SK-N-SH (cell line): ENCODE measurements at places on chromosomes 3 and 15. TPM values are rescaled to one million over a fixed set of nuclear protein-coding genes. Genes with fewer than 3 reads are reported as not detected.
A peak's percentile ranks its signal among the peaks of the same experiment; 100 is the strongest.

- DNase-seq, result no peak
Measured at GRCh38 chr15:101035611-101036010, 116.5 kb downstream of the LRRK1 start.

DNA sequence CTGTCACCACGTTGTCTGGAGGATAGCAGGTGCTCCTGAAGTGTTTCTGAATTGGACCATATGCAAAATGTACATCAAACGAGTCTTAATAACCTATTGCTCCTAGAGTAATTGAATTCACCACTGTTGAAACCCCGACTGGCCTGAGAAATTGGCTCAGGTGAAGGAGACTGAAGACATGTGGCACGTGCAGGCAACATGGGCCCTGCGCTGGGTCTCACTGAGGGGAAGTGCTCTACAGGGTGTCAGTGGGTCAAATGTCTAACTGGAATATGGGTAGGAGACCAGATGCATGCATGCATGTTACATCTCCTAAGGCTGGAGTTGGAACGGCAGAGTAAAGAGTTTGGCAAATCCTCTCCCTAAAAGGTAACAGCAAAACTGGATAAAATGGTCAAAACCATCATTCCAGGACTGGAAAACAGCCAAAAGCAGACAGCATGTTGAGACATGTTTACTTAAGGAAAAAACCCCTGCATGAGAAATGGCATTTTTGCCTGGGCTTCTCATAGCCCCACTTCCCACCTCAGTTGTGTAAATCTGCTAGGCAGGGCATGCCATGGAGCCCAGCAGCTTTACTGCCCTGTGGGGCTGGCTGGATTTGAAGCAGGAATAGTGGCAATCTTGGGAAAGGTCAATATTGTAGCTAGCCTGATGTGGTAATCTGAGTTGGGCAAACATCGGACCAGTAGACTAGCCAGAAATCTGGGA lies 131.3 kb downstream of the TJP1 start:
- no peak for DNase-seq

DNA sequence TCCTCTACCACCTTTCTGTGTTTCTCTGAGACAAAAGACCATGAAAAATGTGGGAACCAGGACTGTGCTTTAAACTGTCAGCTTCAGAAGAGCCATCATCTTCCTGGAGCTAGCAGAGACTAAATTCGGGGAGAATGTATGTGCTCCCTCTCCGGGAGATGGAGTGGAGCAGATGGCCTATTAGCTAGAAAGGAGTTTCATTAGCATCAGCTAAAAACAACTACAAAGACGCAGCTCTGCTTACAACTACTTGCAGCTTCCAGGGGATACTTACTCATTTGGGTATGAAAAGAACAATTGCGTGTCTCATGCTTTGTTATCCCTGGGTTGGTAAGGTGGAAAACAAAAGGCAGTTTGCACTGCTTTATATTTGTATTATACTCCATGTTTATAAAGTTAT lies 159.6 kb downstream of the MFSD1 start:
- no peak for DNase-seq

GRCh38 chr3:157631478-157631877 lies 128.3 kb upstream of the VEPH1 start:
- no peak for DNase-seq

DNA sequence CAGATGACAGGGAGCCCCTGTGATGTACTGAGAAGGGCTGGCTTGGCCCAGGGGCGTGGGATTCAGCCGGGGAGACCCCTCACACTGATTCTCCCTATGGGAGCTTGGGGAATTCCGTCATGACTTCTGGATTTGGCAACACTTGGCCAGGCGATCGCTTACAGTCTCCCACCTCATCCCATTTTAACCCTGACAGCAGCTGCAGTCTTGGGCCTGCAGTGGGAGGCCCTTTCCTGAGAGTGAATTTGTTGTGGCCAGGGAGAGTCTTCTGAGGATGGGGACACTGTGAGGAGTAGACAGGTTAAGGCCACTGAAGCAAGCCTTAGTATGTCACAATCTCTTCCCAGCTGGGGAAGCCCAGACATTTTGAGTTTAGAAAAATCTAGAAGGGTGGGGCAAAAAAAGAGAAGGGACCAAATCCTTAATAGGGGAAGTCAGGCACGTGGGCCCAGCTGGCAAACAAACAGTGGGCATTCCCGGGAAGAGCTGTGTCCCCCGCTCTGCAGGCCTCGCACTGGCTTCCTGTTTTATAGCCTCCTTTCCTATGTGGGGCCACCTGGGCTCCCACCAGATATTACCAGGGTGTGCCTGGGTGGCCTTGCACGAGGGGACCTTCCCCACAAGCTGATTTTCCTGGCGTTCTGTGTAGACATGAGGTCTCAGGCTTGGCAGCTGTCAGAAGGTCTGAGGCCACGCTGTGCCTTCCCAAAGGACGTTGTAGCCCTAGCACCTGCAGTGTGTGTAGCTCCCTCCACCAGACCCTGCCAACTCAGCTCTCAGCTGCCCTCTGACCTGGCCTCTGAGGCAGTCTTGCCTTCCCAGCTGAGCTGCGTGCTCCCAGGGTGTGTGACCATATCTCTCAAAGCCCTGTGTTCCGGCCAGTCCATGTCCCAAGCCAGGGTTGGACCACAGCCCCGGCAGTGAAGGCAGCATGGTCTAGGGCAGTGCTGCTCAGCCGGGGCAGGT lies 64.5 kb downstream of the FEM1B start:
- DNase-seq, result no peak

DNA sequence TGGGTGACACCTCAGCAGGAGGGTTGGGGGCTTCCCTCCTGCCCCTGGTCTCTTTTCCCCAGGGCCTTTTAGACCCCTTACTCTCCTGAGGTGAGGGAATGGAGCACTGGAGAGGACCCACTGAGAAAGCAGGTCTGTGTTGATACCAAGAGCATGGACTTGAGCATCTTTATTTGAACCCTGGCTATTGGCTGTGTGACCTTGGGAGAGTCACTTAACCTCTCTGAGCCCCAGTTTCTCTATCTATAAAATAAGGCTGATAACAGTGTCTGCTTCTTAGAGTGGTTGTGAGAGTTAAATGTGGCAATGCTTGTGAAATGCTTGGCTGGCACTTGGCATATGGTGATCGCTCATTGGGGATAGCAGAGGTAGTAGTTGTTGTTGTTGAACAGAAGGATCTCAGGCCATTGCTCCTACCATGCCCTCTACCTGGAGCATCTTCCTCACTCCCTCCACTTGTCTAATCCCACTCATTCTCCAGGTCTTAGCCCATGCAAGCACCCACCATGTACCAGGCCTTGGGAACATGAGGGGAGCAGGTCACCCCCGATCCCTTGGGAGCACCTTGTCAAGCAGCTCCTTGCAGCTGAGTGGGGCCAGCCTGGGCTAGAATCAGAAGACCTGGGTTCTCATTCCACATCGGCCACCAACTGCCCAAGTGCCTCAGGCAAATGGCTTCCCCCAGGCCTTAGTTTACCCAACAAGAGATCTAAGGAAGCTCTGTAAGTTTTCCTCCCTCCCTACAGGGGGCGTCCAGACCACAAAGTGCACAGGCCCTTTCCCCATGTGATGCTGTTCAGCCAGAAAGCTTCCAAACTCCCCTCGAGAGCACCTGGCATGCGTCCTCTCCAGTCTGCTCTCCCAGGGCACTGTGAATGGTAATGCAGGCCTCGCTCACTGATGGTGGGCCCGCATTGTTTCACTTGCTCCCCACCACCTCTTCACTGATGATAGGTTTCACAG lies 96.7 kb downstream of the LSM3 start:
- peak; percentile 43 for DNase-seq

DNA sequence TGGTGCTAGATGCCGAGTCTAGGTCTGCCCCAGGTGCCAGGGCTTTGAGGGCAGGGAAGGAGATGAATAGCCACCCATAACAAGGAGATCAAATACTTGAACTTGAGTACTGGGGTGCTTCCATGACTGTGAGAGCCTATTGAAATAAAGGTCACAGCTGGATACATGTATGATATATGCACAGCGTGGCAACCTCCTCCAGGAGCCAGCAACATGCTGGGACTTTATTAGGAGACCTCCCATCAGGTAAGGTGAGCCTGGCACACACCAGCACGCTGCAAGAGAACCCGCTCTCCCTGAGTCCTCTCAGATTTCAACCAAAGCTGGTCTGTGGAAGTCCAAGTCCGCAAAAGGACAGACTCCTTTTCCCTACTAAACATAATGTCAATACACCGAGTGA lies 10.5 kb upstream of the HES1 start:
- no peak for DNase-seq

GRCh38 chr3:178907081-178907480 lies 164.5 kb downstream of the ZMAT3 start:
- no peak for DNase-seq

DNA sequence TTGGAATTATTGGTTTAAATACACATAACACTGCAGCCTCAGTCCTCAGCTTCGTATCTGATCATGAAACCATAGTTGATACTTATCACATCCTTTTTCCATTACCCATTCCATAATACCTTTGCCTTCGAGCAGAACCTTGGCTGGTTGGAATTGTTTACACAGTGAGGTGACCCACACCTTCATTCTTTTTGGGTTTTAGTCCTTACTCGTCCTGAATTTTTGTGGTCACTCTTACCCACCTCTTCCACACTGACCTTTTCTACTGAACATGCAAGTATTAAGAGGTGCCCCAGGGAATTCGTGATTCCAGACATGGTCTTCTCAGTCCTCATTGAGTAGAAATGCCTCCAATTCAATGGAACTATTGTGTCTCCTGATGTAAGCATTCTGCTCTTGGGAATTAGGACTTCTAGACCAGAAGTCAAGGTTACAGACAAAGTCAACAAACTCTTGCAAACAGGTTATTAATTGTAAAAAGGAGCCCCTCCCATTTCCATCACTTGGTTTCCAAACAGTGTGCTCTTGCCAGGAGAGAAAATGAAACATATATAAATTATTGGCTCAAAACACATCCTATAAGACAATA lies 37.7 kb downstream of the SCN11A start:
- DNase-seq, result no peak

DNA sequence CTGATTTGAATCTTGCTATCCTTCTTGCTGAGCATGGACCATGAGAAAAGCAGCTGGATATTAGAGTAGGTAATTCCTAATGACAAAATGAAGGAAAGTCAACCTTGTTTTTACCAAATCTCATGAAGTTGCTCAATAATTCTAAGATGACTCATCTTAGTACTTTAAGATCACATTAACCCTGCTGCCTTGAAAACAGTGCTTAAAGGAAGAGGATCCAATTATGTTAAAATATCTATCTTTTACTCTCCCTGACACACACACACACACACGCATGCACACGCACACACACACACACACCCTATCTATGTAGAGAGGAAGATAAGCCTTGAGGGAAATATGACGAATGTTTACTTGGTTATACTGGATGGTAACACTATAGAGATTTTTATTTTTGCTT lies 16.0 kb upstream of the MYO1E start:
- DNase-seq, result no peak

DNA sequence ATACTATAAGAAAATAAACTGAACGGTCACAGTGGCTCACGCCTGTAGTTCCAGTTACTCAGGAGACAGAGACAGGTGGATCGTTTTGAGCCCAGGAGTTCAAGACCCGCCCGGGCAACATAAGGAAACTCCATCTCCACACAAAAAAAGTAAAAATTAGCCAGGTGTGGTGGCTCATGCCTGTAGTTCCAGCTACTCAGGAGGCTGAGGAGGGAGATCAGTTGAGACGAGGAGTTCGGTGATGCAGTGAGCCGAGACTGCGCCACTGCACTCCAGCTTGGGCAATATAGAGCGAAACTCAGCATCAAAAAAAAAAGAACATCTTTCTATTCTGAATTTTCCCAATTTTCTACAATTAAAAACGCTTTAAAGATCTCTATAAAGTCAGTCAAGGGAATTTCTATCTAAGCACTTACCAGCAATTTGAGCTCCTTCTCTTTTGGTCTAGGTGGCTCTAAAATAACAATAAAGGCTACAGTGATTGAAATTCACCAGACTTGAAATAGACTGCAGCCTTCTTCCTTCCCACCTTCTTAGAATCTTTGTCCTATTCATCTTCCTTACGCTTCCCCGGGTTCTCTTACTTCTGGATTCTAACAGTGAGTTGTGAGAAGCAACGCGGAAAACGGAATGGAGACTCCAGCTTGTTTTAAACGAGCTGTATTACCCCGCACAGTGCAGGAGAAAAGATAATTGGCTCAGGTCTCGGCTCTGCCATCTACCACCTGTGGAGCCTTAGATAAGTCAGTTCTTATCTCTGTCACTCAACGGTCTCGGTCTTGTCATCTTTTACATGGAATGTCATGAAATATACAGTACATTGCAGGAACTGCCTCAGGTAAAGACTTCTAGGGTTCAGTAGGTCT lies 812 bp upstream of the SEC62 start:
- DNase-seq, result no peak

The EXD1 gene
- 0.02 and 0.07 TPM in 2 replicates for polyA plus RNA-seq

The BNC1 gene
- polyA plus RNA-seq, result not detected in 2 replicates

The BDH1 gene
- polyA plus RNA-seq, result 19.7 and 19.8 TPM in 2 replicates

The HIGD2B gene
- polyA plus RNA-seq, result not detected in 2 replicates

The FSIP1 gene
- 0.43 and 0.45 TPM in 2 replicates for polyA plus RNA-seq

The WWTR1 gene
- polyA plus RNA-seq, result 60.6 and 64.1 TPM in 2 replicates

The REC114 gene
- not detected in 2 replicates for polyA plus RNA-seq

The SEC62 gene
- polyA plus RNA-seq, result 15.0 and 21.7 TPM in 2 replicates

The CLDN1 gene
- 0.82 and 1.8 TPM in 2 replicates for polyA plus RNA-seq

The FAM81A gene
- 0.86 and 1.1 TPM in 2 replicates for polyA plus RNA-seq

The DNASE1L3 gene
- not detected in 2 replicates for polyA plus RNA-seq

The SLCO2A1 gene
- 5.8 and 9.3 TPM in 2 replicates for polyA plus RNA-seq
